ENCODE measurements at places on chromosomes 4 and X.

GRCh38 chr4:122625156-122625555, 4.3 kb upstream of the IL21 start:
- DNase-seq = no peak

- no peak for DNase-seq
Observed at GRCh38 chrX:44080083-44080482, 106.9 kb upstream of the NDP start.

DNA sequence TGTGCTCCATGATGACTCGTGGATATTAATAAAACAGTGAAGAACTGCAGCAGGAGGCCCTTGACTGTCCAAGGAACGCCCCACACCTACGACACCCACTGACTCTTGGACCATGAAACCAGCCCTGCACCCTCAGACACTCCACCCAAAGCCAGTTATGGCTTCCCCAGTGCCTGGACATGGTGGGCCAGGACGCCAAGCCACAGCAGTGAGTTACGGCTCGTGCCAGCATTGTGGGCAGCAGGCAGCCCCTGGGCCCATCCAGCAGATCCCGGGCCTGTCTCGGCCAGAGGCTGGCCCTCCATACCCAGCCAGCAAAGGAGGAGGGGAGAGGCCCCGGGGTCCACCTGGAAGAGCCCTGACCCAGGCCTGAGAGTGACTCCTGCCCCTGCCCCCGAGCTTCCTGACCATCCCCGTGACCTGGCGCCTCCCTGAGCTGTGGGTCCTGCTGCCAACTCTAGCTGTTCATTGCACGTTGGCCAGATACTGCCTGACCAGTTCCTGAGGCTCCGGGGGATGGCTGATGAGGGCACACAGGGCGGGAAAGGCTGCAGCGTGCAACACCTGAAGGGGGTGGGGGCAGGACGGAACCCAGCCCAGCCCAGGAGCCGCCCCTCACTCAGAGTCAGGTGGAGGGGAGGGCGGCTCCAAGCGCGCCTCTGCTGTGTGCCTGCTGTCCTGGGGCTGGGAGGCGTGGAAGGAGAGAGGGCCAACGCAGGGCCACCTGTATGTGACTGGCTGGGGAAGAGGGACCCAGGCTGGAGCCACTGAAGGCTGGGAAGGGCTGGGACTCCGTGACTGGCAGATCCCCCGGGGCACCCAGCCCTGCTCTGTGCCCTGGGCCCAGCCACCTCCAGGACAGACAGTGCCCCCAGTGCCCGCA, 739 bp downstream of the SLC49A3 start:
- DNase-seq = no peak

DNA sequence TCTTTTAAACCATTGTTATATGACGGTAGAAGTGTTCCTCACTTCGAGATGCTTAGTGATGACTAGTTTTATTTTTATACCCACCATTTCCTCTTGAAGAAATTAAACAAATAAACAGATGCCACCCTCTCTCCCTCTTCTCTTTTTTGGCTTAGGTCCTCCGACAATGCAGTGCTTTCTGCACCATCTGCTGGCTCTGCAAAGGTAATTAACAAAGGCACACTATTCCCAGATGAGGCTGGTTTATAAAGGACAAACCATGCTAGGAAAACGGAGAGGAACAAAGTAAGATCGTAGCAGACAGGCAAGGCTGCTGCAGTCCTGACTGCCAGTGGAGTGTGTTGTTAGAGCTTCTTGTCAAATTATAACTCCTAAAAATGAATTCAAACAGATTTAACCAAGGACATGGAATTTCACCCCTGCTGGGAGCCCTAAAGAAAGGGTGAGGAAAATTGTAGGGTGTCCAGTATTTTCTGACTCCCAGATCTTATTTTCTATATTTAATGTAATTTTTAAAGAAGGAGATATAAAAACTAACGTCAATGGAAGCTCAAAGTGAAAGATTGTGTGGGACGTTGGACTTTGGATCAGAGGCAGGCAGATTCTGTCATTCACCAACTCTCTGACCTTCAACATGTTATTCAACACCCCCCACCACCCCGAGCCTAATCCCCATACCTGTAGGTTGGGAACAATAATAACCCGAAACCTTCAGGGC, 142.1 kb downstream of the CPEB2 start:
- DNase-seq = no peak

GRCh38 chr4:15410750-15411149, 17.1 kb upstream of the C1QTNF7 start:
- no peak for DNase-seq

DNA sequence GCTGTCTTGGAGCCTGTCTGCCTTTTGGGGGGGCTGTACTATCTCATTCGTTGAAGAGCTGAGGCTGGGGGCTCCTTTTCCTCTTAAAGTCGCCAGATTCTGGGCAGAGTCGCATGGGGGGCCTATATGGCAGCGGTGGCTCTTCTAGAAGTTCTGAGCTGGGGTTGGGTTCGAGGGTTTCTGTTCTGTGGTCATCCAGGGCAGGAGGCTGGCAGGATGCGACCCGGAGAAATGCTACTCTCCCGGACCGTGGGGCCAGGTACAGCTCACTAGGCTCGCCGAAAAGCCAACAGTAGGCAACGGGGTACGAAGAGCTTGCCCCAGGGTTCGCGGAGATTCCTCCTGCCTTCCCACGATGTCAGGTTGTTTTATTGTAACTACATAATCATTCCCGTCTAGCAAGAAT, 1.9 kb upstream of the CITED1 start:
- DNase-seq = no peak

DNA sequence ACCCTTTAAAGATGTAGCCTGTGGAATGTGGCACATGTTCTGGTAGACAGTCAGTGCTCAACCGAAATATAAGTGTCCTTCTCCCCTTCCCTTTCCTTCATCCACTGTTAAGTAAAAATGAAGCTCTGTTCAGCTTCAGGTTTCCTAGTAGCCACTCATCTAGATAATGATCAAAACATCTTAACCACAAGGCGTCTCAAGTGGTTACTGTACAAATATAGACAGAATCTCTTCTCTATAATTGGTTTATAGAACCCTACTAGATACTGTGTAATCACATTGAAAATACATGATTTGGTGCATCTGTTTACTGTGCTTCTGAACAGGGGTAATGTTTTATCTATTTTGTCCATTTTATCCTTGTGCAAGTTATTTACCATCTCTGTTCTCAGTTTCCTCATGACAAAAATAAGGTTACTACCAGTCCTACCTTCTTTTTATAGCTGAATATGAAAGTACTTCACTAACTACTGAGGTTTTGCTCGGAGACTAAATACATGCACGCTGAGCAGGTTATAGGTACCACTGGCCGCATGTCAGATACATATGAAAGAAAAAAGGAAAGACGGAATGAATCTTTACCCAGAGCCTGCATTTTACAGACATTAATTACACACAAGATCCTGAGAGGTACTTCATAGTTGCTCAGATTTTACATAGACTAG, 20.3 kb upstream of the SLC25A4 start:
- no peak for DNase-seq

GRCh38 chr4:19158107-19158809, 1093.4 kb upstream of the SLIT2 start:
- DNase-seq = no peak

GRCh38 chr4:38313999-38314561, 349.9 kb upstream of the KLF3 start:
- no peak for DNase-seq

DNA sequence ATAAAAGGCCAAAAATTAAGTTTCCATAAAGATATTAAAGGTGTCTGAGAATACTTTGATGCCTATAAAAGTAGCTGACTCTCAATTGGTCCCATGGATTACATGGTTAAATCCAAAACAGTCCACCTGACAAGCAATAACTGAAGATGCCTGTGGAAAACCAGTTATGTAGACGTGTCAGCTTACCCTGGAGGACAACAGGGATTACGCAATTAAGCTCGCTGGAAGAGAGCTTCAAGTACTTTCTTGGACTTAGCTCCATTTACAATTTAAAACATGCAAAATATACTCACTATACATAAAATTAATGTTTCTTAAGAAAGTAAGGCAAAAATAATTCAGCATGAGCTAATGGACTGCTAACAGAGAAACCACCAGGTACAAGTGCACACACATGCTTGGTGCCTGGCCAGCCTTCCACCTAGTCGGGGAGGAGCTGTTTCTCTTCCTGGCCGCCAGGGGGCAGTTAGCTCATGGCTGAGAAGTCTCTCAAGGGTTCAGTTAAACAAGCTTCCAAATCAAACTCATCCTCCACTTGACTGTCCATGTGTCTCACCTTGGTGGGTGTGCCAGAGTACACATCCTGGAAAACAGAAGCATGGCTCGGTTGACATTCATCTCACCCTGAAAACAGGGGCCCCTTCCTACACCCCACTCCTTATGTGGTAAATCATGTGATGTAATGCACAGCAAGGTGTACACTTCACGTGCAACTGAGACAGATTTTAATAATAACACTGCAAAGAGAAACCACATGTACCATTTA, 9.2 kb upstream of the FAM53A start:
- no peak for DNase-seq

- DNase-seq = no peak
Observed at GRCh38 chr4:2287594-2287915, 25.6 kb upstream of the MXD4 start.

- DNase-seq = no peak
Observed at GRCh38 chr4:24887881-24888430, 24.9 kb downstream of the CCDC149 start.

GRCh38 chr4:190015538-190016368, 11.3 kb downstream of the FRG2 start:
- no peak for DNase-seq

DNA sequence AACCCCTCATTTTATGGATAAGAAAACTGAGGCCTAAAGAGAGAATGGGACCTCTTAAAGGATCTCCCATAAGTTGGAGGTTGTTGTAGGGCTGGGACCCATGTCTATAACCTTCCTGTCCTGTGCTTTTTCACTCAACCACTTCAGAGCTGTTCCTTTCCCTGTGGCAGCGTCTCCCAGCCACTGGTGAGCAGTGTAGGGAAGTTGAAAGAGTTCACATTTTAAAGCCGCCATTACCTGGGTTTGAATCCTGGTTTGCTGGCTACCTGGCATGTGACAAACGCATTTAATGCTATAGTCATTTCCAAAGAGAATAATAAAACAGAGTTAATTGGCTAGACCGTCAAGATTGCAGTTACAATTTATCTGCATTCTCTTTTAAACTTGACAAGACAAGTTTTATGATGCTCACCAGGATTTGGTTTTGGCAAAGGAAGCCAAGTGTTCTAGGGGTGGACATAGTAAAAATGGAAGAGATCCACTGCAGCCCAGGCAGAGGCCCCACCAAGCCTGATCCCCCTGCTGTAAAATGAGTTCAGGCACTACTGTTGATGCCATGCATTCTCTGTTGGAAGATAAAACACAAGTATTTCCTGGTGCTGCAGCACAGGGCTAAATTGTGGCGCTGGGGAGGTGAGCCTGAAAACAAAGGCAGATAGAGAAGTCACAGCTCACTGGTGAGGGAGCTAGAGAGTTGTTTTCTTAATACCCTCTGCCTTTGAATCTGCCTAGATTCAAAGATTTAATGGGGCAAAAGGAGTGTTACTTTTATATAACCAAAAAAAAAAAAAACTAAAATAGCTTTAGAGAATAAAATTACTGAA, 218.7 kb downstream of the NWD2 start:
- DNase-seq = no peak

GRCh38 chr4:180141734-180142133, 2101.5 kb upstream of the TENM3 start:
- no peak for DNase-seq

DNA sequence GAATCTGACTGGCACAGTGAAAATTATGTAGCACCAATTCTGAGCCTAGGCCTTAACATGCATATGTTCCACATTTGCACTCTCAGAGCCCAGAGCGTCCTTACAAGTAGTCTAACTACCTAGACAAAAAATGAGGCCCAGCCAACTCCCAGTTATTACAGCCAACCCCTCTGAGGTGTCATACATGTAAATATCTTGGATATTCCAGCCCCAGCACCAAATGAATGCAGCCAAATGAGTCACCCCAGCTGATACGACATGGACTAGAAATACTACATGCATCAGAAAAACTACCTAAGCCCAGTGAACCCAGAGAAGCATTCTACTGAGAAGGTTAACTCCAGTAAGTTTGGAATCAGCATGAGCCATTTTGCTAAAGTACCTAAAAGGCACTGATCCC, 145.1 kb downstream of the STPG2 start:
- DNase-seq = no peak

GRCh38 chr4:126262665-126263064, 947.9 kb downstream of the FAT4 start:
- DNase-seq = no peak

DNA sequence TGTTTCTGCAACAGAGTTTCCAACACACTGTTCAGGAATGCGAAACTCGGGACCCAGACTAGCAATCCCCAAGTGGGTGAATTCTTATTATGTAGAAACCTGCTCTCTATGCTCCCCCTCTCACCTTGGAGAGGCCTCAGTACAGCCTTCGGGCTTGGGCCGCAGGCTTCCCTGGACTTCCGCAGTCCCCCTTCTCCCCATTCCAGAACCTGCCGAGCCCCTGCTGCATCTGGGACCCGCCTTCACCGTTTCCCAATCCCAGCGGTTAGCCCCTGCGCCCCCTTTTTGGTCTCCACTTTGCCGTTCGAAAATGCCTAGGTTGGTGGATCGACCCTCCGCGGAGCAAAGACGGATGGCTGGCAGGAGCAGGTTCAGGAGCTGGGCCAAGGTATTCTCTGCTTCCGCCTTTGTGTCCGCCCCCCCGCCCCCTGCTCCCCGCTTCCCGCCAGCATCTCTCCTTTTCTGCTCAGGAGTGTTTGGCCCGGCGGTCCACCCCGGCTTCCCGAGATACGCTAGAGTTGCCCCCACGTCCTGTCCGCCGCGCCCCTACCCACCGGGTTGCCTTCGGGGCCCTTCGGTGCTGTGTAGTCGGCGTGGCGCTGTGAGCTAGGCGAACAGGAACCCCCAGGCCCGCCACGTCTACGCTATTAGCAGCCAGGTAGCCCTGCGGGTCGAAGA, 11.5 kb downstream of the HAND2 start:
- DNase-seq = no peak

DNA sequence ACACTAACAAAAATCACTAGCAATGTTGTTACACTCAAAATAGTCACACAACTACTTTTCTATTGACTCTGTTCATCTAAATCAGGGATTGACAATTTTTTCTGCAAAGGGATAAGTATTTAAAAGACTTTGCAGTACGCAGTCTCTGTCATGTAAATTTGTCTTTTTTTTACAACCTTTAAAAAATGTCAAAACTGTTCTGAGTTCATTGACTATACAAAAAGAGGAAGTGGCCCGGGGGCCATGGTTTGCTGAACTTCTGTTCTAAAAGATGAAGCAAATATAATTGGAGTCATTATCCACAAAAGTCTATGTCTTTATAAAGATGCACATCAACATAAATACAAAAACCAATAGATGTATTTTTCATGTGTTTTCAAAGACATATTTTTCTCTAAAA, 1310.3 kb downstream of the RPA4 start:
- no peak for DNase-seq

GRCh38 chr4:142558851-142559250, 287.2 kb downstream of the INPP4B start:
- no peak for DNase-seq

Data from cortex of kidney (tissue), 1 donor.